Activated CD8-positive, alpha-beta memory T cell treated with anti-CD3 and anti-CD28 coated beads for 1 hour (primary cell): ENCODE measurements at places on chromosomes 5 and 9.

DNA sequence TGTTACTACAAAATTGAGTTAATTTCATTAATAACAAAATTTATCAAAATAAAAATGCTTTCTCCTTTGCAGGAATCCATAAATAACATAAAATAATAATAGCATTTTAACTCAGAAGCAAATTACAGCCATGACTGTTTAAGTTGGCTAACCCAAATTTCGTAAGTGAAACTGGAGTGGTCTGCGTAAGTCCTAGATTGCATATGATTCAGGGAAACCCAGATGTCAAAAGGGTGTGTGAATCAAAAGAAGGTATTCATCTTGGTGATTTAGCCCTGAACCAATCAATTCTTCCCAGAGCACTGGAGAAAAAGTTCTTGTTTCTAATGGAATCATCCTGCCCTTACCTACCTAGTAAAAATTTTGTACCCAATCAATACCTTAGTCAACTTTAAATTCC lies 547.6 kb downstream of the RAB3C start:
- no peak for DNase-seq

- no peak for DNase-seq
Measured at GRCh38 chr5:94024101-94024500, 282.7 kb upstream of the POU5F2 start.

DNA sequence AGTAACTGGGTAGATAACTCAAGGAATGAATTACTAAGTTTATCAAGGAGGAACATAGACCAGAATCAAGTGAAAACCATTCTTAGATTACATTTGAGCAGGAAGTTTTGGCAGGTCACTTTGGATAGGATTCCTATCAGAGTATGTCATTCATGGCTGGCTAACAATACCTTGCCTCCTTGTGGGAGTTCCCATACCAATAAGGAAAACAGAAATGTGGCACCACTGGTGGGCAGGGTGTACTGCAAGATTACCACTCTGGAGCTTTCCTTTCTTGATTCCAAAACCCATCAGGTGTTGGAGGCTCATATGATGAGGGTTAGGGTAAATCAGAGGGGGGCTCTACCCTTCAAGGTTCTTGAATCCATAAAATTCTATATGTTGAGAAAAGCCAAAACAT lies 18.6 kb upstream of the SPATA31D1 start:
- DNase-seq: no peak

DNA sequence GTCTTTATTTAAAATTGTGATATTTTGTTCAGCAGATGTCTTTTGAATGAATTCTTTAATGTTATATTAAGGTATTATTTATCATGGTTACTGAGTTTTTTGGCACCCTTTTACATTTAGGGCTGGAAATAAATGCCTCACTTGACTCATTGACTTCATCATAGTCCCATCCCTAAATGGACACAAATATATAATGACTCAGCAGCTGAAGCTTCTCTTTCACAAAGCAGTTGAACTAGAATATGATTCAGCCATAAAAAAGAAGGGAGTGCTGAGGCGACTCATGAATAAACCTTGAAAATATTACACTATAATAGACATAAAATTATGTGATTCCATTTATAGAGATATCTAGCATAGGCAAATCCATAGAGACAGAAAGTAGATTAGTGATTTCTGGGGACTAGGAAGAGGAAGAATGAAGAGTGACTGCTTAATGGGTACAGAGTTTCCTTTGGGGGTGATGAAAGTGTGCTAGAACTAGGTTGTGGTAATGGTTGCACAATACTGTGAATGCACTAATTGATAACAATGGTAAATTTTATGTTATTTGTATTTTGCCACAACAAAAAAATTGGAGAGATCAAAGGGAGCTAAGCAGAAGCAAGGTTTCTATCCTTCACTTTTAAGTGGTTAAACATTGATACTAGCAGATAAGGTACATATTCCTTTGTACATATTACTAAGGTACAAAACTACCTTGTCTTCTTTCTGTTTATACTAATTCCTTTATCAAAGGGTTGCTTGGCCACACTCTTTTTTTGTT lies 449.6 kb downstream of the NTRK2 start:
- DNase-seq: no peak

DNA sequence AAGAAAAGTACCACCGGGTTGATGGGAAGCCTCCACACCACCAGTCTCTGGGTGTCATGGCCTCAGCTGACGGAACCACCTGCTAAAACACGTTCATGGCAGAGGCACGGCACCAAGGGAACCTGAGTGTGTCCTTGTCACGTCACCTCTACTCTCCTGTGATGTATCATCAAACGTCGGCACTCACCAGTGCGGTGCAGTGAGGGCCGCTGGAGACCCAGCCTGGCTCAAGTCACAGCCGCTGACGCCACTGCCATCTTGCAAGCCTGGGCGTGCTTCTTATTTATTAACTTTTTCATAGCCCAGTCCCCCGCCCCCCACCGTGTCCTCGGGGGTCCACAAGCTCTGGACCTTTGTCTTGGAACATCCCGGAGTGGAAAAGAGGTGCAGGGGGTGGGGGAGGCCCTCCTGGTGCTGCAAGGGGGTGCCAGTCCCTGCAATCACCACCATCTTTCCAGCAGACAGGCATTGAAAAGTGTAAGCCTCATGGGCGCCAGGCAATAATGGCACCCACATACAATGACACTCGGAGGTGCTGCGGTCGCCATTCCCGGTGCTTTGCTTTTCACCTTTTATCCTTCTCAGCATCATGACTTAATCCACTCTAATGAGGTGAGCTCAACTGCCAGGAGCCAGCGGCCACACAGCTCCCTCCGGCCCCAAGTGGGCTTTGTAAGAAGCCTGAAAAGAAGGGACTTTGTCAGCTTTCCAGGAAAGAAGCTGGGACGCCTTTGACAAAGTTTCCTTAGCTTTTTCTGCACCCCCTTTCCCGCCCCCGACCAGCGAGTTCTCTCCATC lies 202.3 kb upstream of the IRX1 start:
- no peak for DNase-seq

- no peak for DNase-seq
Measured at GRCh38 chr9:122133263-122133983, 26.2 kb downstream of the NDUFA8 start.

DNA sequence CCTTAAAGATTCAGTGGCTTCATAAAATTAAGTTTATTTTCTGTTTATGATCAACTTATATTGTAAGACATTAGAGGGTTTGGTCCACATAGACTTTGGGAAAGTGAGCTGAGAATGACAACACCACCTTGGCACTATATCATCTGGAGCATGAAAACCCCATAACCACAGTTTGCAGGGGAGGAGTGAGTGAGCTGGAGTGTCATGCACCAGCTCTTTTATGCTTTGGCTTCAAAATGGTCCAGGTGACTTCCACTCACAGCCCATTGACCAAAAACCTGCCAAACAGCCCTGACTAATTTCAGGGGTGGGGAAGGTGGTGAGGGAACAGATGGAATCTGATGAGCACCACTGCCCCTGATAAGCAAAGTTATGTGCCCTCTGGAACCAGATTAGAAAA lies 295.8 kb downstream of the DMRTA1 start:
- no peak for DNase-seq

DNA sequence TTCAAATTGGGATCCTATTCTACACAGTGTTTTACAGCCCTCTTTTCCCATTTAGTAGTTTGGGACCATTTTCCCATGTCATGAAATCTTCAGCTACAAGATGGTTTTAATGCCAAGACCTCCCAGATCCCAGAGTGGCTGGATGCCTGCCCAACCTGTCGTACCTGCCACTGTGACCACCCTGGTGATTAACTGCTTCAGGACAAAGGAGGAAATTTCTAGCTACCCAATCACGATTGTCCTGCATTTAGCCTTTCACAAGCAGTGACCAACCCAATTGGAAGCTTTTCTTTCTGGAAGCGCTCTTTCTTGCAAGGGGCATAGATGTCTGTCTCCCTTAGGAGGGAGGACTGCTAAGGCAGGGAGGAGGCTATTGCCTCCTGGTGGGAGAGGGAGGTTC lies 13.8 kb downstream of the IL9 start:
- DNase-seq: no peak

- DNase-seq: no peak
Measured at GRCh38 chr5:163724305-163724704, 218.9 kb downstream of the MAT2B start.

GRCh38 chr5:170504616-170505266 lies 921 bp downstream of the KCNIP1 start:
- no peak for DNase-seq

DNA sequence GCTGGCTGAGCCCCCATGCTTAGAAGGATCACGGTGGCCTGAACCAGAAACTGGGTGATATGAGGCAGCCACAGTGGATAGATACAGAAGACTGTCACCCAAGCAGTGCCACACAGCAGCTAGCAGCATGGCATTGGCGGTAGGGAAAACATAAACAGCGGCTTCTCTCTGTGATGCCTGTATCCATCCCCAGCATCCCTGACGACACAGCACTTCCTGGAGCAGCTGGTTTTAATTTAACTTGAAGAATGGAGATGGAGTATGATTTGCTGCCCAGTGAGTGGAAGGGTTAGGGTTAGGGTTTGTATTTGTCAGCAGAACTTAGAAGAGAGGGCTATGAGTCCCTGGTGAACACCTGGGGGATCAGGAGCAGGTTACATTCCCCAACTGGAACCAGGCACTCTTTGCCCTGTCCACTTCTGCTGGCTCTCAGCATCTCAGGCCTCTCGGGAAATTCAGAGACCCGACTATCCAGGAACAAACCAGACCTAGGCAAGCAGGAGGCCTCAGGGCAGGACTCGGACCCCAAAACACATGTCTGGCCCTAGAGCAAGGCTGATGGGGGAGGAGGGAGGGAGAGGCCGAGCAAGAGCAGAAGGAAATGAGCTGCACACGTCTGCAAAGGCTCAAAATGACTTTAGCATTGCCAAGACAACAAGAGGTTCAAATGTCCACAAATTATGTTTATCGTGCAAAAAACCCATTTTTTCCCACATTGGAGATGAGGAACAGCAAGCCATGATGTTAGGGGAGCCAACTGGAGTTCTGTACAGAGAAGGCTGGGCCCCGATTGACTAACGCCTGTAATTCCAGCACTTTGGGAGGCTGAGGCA lies 6.5 kb upstream of the GGTA1 start:
- no peak for DNase-seq

- no peak for DNase-seq
Measured at GRCh38 chr5:78497573-78498533, 137.4 kb downstream of the SCAMP1 start.

- DNase-seq: no peak
Measured at GRCh38 chr5:141003791-141004611, 37.7 kb downstream of the PCDHAC2 start.

DNA sequence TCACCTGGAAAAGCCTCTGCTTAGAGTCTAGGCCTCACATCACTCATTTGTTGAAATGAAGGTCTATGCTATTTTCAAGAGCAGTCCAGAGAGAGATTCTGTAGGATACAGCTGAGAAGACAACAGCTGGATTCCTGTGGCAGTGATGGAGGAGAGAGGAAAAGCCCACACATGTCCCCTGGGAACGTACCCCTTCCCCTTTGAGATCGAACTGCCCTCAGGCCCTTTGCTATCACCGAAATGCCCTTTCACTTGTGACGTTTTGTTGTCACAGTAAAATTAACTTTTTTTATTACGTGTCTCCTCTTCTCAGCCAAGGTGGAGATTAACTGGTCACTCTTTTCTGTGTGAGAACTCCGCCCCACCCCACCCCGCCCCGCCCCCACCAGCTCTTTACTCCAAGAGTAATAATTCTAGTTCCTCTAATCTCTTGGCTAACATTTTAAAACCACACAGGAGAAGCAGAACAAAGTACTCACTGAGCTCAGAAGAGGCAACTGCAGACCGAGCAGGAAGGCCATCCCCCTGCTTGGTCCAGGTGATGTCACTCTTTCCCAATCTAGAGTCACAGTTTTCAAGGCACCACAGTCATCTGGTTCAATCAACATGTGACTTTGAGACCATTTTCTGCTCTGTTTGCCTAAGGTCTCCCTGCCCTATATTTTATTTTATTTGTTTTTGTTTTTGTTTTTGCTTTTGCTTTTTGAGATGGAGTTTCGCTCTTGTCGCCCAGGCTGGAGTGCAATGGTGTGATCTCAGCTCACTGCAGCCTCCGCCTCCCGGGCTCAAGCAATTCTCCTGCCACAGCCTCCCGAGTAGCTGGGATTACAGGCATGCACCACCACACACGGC lies 105.6 kb downstream of the SUSD1 start:
- DNase-seq: no peak

DNA sequence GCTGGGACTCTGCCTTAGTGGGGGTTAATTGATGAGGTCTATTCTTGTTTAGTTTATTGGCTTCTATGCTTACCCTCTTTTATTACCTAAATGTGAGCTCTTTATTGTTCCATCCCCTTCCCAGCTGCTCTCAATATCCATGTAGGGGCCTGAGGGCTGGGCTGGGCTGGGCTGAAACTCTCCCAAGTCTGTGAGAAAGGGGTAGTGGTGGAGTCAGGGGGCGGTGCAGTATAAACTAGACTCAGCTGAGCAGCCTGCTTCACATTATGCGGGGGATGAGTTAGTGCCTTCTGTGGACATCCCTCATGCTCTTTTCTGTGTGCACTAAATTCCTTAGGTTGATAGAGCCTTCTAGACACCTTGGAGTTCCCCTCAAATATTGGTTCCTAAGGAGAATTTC lies 451.8 kb upstream of the PTGER4 start:
- no peak for DNase-seq

DNA sequence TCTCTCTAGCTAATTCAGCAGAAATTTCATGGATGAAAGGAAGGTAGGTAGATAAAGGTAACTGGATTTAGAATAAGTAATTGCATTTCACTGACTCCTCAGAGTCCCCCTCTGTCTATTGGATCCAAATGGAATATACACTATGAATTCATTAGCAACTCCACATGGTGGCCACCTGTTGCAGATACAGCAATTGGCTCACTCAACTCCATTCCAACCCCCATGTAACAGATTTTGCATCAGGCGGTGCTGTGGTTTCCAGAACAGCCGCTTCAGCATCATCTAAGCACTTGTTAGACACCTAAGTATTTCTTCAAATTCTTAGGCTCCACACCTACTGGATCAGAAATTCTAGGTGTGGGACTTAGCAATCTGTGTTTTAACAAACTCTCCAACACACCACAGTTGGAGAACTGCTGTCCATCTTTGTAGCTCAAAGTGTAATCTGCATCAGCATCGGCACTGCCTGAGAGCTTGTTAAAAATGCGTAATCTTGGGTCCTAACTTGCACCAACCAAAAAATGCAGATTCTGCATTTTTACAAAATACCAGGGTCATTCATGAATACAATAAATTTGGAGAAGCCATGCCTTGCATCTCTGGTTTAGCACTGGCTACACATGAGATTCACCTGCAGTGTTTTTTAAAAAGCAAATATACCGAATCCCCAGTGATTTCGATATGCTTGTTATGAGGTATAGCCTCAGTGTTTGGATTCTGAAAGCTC lies 413.8 kb upstream of the CD180 start:
- DNase-seq: no peak

GRCh38 chr5:131180407-131180806 lies 9.7 kb downstream of the LYRM7 start:
- DNase-seq: no peak

DNA sequence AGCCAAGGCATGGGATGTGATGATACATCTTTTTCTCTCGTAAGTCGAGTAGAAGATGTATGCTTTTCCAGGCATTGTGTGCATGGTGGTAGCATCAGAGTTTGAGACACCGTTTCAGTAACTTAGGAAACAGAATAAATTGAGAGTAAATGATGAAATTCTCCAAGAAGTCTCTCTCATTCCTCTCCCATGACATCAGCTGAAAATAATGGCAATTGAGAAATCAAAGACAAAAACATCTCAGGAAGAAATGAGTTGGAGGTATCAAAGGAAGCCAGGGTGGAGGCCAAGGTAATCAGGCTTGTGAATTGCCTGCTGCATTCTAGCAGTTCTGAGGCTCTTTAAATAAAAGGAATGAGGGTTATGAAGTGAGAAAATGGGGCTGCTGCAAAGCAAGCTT lies 53.9 kb downstream of the SGCD start:
- no peak for DNase-seq

- no peak for DNase-seq
Measured at GRCh38 chr5:88486431-88486830, 217.8 kb upstream of the TMEM161B start.
